ENCODE measurements at places on chromosomes 12 and 14.

DNA sequence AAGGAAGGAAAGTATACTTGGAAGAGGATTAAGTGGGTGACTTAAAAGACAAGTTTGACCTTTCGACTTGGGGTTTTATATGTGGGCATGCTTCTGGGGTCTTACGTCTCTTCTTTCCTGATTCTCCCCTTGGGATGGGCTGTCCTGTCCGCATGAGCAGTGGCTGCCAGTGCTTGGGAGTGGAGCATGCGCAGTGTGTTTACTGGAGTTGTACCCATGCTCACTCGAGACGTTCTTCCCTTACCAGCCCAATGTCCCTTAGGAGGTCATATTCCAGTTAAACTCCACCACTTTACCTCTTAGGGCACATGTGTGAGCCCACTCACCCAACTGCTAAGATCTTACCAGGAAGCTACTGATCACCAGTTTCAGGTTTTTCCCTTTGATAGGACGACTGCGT lies 20.0 kb upstream of the CHST11 start:
- no peak for DNase-seq

GRCh38 chr12:95970905-95971304 lies 25.2 kb downstream of the HAL start:
- peak; percentile 25 for DNase-seq

- DNase-seq: no peak
Measured at GRCh38 chr14:31219169-31219568, 11.6 kb upstream of the HECTD1 start.

GRCh38 chr12:46579474-46579873 lies 206.9 kb upstream of the SLC38A2 start:
- no peak for DNase-seq

GRCh38 chr12:64088431-64089349 lies 133.4 kb downstream of the KICS2 start:
- DNase-seq: peak; percentile 83

DNA sequence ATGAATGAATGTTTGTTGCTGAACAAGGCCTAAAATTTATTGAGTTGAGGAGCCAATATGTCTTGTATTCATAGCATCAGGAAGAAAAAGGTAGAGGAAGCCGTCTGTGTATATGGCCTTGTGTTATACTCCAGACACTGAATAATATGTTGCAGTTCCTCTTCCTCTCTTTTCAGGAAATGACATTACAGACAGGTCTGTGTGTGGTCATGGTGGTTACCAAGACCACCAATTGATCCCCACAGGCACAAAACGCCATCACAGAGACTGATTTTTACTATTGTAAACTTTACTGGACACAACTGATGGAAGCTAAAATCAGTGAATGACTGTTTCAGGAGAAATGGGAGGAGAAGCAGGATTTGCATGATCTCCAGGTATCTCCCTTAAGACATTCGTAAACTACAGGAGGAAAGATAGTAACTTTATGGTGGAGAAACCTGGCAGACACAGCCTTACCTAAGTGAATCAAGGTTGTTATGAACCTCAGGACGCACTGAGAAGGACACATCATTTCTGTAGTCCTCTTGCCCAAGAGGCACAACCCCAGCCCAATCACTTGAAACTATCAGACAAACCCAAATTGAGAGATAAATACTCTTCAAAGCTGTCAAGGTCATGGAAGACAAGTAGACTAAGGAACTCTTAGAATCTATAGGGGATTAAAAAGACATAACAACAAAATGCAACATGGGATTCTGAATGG lies 334.1 kb upstream of the RGS6 start:
- DNase-seq: no peak

- DNase-seq: no peak
Measured at GRCh38 chr12:122886851-122887818, 8.8 kb downstream of the VPS37B start.

DNA sequence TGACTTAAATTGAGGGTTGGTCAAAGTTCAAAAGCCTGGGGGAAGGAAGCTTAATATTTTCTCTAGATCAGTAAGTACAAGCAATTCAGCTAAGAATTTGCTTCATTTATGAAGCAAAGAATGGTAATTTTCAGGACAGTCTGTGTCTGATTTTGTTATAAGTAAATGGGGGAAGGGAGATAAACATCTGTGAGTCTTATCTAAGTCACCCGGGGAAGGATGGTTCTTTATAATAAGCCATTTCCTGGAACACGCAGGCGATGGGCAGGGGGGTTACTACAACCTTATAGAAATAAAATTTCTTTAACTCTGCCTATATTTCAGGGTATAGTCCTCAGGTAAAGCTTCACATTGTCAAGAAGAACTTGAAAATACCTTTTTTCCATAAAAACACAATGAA lies 42.9 kb downstream of the HELB start:
- DNase-seq: no peak

- DNase-seq: no peak
Measured at GRCh38 chr14:27387463-27387862, 789.6 kb upstream of the NOVA1 start.

DNA sequence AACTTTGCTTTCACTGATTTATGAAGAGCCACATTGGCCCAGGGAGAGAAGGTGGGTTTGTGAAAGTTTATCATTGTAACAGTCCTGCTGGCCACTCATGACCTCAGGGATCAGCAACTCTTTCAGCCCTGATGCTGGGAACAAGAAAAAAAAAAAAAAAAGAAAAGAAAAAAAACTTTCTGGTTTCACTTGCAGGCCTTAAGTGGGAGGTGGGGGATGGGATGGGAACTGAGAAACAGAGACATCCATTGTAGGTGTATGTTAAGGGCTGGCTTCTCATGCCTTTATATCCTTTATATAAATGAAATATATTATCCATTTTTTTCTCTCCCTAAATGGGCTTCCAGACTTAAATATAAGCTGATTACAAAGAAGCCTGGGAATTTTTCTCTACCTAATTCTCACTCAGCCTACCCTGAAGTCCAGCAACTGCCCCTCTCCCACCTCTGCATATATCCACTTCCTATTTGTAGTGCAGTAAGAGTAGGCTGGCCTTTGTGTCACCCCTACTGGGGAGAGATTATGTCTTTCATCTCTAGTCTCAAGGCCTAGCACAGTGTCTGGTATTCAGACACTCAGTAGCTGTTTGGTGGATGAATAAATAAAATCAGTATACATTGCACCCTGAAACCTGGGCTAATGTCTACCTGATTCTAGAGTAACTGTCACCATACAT lies 187.1 kb downstream of the KICS2 start:
- no peak for DNase-seq

- no peak for DNase-seq
Measured at GRCh38 chr12:110613071-110613770, 708 bp upstream of the TCTN1 start.

GRCh38 chr14:67413806-67414769 lies 2.1 kb upstream of the PLEK2 start:
- DNase-seq: peak; percentile 81

DNA sequence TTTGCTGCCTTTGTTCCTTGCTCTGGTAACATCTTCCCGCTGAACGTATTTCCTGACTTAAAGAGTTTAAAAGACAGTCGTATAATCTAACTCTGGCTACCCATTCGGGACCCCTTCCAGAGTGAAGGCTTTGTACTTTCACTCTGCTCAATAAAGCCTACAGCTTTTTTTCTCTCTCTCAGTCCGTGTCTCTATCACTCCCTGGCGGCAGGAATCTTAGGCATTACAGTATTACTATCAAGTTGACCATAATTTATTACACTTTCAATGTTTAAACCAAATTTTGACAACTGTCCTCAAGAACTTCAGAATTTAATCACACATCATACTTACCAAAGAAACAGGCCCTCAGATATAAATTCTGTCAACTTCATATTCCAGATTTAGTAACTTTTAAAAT lies 967.9 kb downstream of the FSCB start:
- no peak for DNase-seq

- no peak for DNase-seq
Measured at GRCh38 chr12:67925077-67925476, 64.2 kb upstream of the IFNG-AS1 start.
